ENCODE measurements at places on chromosomes 2 and 18.

DNA sequence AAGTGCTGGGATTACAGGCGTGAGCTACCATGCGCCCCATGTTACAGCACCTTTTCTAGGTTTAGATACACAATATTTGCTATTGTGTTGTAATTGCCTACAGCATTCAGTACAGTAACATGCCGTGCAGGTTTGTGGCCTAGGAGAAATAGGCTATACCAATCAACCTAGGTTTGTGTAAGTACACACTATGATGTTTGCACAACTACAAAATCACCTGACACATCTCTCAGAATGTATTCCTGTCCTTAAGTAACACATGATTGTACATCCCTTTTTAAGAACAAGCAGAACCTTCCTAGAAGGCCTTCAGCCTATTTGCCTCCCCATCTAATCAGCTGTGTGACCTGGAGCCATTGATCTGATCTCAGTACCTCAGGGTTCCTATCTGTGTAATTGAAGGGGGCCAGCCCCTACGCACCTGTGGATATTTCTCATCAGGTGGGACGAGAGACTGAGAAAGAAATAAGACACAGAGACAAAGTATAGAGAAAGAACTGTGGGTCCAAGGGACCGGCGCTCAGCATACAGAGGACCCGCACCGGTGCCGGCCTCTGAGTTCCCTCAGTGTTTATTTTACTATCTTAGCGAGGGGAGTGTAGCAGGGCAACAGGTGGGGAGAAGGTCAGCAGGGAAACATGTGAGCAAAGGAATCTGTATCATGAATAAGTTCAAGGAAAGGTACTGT, 18.7 kb upstream of the TMBIM1 start:
- no peak for DNase-seq

DNA sequence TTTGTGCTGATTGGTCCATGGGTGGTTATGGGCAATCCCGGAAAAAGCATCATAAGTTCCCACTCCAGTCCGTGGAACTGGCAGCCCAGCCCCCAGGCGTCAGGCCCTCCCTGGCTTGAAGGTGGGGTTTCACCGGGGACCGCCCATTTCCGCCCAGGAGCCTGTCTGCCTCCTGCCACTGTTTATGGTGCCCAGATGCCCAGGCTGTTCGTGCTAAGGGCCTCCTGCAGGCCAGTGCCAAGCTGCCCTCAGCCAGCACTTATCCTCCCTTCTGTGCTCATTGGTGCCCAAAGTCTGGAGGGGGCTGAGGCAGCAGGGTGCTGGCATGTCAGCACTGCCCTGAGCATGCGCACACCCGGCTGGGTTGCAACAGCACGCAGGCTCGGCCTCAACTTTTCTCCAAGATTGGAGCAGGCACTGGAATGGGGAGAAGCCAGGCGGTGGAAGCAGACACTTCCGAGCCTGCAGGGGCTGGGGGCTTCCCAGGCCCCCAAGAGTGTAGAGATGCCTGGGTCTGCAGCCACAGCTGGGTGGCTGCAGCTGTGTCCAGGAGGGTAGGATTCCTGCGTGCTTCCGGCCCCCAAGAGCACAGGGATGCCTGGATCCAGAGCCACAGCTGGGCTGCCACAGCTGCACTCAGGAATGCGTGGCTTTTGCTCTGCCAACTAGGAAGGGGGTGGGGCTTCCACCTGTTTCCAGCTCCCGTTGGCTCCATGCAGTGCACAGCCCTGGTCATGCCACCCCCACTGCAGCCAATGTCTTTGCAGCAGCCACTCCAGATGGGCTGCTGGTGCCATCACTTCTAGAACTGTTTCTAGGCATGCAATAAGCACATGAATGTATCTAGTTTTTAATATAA, 74.0 kb downstream of the AGPS start:
- DNase-seq: no peak

DNA sequence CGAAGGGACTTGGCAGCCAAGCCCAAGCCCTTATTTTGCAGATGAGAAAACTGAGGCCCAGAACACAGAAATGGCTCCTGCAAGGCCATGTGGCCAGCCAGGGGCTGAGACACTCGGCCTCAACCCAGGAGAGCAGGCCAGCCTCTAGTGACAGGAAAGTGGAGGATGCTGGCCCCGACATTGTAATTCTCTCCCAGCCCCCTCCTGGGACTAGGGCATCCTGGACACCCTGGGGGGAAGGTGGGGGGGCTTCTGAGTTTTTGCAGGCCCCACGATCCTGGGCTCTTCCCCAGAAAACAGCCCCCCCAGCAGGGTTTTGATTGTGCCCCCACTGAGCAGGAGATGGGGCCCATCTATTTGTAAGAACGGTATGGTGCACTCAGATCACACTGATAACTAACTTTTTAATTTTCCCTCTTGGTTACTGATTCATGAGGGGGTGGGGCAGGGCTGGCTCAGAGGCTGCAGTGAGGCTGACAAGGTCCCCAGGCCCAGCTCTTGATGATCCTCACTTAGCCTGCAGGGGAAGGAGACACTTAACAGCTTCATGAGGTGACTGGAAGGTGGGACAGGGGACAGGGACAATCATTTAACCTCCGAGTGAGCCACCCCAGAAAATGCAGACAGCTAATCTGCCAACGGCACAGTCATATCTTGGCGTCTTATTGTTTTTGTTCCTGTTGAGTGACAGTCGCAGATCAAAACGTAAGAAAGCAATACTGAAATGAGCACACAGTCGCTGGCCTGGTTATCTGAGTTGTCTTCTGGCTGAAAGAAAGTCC, 18.9 kb downstream of the SMAD7 start:
- peak; percentile 62 for DNase-seq

DNA sequence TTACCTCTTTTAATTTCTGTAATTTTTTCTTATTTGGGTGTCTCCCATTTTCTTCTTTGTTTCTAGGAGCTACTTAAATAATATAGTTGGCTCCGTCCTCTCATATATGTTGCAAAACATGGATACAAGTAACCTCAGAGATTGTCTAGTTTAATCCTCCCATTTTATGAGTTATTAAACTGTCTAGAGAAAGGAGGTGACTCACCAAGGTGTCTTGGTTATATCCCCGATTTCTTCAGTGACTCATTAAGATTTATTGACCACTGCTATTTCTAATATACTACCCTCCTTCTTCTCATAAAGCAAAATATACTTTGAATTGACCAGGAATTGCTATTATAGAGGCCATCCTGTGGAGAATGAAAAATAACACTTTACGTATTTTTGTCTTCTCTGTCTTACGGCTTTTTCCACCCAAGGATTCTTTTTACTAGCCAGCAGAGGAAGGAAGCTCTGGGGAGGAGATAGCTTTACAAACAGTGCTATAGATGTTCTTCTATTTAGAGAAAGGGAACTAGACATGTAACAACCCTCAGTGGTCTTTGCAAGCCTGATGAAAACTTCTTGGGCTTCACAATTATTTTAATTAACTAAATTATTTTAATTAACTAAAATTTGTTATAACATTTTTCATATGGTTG, 300.4 kb upstream of the TNP1 start:
- DNase-seq: no peak

DNA sequence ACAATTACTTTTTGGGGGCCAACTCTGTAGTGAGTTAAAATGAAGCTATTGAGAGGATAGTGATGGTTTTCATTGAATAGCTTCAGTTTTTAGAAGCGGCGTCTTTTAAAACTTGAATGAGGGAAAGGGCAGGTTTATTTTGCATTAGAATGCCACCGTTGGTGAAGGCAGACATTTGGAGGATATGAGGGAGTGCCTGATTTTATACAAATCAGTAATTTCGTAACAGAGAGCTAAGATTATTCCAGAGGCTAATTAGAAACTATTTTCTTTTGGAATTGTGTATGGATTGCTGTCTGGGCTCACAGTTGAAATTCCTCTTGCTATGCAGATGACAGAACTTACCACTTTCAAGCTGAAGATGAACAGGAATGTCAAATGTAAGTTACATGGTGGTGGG, 67.6 kb downstream of the ITGB1BP1 start:
- no peak for DNase-seq

GRCh38 chr2:149733936-149734685, 146.5 kb upstream of the MMADHC start:
- DNase-seq: no peak

DNA sequence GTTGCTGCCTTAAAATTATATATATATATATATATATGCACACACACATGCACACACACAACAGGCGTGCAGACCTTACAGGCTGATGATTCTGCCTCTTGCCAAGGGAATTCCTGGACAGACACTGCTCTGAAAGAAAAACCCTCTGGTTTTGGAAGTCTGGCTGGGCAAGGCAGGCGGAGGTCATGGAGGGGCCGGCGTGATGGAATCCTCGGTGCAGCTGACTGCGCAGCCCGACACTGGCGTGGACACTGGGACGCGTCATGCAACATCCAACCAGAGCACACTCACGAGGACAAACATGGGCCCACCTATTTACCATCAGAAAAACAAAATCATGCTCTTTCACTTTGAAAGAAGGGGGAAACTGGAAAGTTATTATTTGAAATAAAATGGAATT, 235.3 kb downstream of the ZNF516 start:
- DNase-seq: no peak

GRCh38 chr18:42011053-42011452, 56.0 kb downstream of the PIK3C3 start:
- peak; percentile 49 for DNase-seq

DNA sequence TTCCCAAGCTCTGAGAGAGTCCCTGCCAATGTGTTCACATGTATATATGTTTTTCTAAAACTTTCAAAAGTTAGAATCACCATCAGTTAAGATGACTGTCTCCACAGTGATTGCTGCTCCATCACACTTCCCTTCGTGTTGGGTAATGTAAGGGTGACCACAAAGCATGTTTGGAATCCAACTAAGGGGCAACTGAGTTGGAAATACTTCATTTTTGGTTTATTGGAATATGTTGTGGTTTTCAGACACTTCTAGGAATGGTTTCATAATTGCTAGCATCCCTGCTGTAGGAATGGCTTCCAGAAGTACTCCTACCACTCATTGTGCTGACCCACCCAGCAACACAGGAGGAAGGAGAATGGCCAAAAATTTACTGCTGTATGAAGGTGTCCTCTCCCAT, 212.5 kb upstream of the GULP1 start:
- DNase-seq: no peak

DNA sequence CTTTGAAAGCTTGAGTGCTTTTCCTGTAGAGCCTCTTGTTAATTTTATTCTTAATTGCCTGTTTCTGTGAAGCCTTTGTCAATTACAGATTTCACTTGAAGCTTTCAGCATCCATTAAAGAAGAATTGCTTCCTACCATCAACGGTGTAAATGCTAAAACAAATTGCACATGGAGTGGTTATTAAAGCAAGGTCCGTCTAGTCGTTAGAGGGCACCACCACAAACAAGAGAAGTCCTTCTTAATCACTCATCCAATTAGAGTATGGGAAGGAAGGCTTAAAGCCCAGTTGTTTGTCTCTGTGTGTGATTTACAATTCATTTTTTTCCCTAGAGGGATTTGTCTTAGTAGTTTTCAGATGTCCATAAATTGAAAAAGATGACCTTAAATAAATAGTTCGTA, 1.6 kb downstream of the KCNJ3 start:
- no peak for DNase-seq

GRCh38 chr2:64609942-64610281, 43.8 kb downstream of the SERTAD2 start:
- DNase-seq: no peak

DNA sequence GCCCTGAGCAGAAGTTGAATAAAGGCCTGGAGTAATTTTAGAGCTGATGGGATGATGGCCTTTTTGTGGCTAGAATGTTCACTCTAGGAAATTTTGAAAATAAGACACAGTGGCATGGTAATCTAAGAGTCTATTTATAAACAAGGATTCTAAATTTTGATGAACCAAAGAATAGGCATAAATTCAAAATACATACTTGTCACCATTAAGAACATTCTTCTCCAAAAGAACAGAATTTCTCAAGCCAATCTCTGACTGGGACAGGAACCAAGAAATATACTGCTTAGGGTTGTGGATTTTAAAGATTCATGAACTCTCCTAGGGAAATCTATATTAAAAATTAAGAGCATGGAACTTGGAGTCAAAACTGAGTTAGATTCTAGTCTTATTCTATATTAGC, 98.2 kb upstream of the SETBP1 start:
- DNase-seq: no peak

DNA sequence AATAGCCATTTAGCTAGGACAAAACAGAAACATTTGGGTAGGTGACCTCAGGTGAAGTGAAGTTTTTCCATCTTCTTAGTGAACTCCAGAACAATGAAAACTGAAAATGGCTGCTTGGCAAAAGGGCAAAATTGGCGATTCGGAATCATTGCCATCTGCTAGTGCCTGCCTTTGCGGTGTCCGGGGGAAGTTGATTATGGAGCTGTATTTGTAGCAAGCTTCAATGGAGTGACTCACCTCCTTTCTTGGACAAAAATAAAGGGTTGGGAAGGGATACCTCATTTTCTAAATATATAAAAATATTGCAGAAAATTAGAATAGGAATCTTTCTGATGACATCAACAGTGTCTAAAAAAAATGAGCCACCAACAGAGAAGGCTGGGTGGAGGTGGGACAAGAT, 460.5 kb downstream of the TGIF1 start:
- no peak for DNase-seq

DNA sequence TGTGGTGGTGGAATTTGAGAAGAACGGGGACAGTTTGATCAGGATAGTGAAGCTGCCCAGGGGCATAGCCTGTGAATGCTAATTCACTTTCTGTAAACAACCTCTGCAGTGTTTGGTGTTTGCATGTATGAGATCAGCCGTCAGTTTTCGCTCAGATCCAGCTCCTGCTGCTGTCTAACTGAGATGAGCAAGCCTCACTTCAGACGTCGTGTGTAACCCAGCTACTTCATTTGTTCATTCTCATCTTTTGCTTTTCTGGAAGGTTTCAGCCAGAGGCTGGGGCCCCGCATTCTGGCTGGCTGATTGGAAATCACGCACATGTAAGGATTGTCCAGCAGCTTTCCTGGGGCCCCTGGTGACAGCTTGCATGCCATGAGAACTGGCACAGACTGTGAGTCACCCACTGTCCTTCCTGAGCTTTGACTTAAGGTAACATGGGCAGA, 48.9 kb downstream of the LDLRAD4 start:
- no peak for DNase-seq

DNA sequence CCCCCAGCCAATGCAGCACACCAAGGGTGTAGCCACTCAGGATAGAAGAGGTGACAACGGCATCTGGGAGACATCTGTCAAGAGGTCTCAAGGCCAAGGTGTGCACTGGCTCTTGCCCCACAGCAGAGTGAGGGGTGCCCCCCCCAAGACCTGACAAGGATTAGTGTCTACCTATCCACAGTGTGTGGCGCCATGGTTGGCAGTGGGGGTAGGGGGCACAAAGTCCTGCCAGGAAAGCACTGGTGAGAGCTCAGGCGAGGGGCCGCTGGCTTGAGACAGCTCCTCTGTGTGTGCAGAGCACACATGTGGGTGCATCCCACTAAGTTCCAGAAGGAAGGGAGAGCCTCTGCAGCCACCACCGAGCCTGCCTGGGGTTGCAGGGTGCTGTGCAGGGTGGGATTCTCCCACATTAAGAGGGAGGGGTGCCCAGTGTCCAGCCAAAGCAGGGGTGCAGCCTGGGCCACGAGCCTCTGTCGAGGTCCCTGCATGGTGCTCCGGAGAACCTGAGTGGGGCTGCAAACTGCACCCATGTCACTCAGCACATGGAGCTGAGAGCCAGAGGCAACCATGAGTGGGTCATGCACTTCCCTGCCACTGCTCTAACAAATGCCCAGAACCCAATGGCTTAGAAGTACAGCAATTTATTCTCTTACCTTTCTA, 311.2 kb upstream of the HDAC4 start:
- DNase-seq: no peak

DNA sequence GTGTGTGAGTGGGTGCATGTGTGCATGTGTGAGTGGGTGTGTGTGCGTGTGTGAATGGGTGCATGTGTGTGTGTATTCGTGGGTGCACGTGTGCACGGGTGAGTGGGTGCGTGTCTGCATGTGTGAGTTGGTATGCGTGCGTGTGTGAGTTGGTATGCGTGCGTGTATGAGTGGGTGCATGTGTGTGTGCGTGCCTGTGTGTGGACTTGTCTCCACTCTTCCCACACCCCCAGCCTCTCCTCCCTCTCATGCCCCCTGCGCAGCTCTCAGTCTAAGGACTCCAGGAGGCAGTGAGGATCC, 5.1 kb upstream of the OTOF start:
- no peak for DNase-seq
